ENCODE measurements at places on chromosomes 5 and 9.

DNA sequence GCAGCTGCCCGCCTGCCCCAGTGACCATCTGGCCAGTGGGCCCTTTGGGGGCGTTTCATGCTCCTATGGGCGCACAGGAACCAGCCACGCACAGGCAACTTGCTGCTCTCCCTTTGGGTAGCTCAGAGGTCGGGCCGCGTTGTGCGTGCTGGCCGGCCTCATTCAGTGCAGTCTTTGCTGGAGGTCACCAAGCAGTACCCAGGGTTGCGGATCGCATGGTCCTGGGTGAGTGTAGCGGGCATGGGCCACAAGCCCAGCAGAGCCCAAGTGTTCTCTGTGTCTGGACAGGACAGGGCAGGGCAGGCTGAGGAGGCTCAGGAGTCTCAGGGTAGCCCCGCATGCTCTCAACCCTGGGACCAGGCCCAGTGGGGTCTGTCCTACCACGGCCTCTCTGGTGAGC is 9.9 kb upstream of the MRNIP start:
- DNase-seq = no peak

GRCh38 chr9:35842020-35842745 is 13.2 kb downstream of the TMEM8B start:
- no peak for DNase-seq

DNA sequence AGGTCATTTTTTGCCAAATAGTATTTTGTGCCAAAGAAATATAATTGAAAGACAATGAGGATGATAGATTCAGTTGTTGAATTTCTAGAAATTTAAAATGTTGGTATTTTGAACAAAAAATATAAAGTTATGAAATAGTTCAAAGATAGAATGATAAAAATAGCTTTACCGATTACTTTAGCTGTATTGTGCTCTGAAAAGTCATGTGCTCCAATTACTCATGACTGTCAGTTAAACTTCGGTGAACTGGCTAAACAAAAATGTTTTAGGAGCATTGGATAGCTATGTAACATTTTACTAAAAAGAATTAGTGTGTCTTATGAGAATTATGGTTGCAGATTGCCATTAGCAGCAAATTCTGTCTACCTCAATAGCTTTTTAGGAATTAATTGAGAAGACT is 177.3 kb upstream of the VCAN start:
- no peak for DNase-seq

- DNase-seq = no peak
Measured at GRCh38 chr5:166163996-166164610, 2127.3 kb upstream of the WWC1 start.

DNA sequence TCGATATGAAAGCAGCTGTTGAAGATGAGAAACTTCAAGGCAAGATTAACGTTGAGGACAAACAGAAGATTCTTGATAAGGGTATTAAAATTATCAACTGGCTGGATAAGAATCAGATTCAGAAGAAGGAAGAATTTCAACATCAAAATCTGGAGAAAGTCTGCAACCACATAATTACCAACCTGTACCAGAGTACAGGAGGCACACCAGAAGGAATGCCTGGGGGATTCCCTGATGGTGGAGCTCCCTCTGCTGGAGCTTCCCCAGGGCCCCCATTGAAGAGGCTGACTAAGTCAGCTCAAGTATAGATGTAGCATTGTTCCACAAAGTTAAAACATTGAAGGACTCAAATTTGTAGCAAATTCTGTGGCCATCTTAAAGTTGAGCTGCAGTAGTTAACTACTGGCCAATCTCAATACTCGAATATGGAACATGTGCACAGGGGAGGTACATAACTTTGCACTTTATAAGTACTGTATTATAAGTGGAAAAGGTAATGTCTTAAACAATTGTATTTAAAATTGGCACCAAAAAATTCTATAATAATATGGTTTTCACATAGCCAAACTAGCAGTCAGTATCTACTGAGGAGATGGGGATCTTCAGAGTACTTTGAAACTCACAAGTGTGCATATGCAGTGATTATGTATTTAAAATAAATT is 237.5 kb downstream of the CHSY3 start:
- no peak for DNase-seq

DNA sequence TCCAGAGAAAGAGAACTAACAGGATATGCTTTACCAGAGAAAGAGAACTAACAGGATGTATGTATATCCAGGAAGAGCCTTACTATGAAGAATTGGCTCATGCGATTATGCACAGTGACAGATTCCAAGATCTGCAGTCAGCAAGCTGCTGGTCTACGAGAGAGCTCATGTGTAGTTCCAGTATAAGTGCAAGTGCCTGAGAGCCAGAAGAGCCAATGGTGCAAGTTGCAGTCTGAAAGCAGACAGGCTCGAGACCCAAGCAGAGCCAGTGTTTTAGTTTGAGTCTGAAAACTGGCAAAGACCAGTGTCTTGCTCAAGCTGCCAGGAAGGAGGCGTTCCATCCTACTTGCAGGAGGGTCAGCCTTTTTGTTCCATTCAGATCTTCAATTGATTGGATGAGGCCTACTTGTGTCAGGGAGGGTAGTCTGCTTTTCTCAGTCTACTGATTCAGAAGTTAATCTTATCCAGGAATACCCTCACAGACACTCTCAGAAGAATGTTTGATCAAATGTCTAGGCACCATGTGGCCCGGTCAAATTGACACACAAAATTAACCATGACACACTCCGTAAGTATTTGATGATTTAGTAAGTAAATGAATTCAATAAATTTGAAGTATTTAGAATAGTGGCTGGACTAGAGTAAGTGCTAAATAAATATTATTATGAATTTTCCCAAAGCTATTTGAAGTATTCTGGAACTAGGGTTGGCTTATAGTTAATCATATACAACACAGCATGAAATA is 372.1 kb upstream of the SGCD start:
- no peak for DNase-seq

GRCh38 chr5:131245312-131245711 is 18.5 kb upstream of the CDC42SE2 start:
- DNase-seq = no peak

- DNase-seq = no peak
Measured at GRCh38 chr5:142171270-142171669, 62.7 kb downstream of the NDFIP1 start.

GRCh38 chr5:132674671-132675506 is 1.1 kb downstream of the IL4 start:
- no peak for DNase-seq

DNA sequence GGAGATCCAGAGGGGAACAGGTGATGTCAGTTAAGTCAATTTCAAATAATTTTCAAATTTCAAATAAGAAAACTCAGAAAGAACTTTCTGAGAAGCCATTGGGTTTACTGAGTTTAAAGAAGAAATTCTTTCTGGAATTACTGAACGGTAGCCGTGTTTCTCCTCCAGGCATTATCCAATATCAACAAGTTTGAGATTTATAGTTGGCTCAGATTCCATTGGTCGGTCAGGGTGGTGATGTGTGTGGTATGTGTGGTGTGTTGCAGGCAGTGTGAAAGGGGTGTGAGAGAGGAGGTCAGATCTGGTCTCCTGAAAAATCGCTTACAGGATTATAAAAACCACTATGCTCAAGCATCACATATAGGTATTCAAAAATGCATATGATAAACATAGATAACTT is 60.1 kb downstream of the PDE4D start:
- no peak for DNase-seq

DNA sequence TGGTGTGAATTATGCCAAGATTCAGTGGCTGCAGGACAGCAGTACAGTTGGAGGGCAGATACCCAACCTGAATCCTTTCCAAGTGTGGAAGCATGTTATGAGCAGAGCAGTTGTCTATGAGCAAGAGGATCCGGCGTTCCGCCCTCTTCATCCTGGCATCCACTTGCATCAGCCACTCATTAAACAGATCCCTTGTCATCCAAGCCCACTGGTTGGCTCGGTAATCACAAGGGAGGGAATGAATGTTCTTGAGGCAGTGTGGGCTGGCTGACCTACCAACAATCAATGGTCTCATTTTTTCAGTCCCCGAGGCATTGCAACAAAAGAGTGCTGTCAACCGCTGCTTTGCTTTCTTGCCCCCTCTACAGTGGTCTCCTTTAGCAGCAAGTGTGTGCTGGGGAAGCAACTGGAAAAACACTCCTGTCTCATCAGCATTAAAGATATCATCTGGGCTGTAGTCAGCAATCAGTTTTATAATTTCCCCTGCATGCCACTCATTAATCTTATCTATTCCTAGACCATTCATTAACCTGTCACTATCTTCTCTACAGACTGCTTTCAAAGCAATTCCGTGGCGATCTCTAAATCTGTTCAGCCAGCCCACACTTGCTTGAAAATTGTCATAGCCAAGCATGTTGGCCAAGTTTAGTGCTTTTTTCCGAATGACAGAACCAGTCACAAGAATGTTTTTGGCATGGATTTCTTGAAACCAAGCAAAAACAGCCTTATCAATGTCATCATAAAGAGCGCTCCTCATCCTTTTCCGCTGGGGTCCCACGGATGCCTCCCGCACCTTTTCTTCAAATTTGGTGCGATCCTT is 4.9 kb downstream of the TIGD6 start:
- no peak for DNase-seq

- DNase-seq = no peak
Measured at GRCh38 chr5:17370651-17371050, 127.4 kb upstream of the TAF11L2 start.

DNA sequence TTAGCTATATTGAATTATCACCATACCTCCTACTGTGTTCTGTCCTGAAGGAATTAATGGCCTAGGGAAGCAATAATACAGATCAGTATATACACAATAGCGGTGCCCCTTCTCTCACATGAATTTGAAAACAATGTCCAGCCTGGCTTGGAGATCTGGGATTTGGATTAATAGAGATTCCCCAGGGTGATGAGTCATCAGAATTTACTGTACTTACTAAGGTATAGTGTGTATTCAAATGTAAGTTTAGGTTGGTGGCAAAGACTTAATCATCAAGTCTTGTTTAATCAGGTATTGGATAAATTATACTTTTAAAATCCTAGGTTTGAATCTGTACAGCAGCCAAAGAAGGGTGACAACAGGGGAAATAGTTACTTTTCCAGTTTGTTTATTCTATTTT is 121.5 kb downstream of the FEM1C start:
- DNase-seq = no peak

GRCh38 chr5:42676362-42676761 is 80.3 kb upstream of the CCDC152 start:
- no peak for DNase-seq

DNA sequence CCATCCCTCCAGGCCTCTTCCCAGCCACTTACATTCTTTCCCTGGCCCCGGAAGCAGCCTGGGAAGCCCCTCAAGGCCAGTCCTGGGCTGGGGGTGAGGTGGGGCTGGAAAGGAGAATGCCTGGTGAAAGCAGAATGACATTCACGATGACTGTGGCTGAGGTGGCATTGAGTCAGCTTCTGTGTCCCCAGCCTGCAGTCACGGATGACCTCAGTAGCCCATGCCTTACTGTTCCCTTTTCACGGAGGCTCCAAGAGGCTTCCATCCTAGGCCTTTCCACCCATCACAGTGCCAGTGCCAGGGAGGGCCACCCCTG is 2.7 kb downstream of the PRDM12 start:
- no peak for DNase-seq

All from activated T-helper 1 cell treated with Interleukin-2 at 50 U/mL for 16 hours (primary cell).